ENCODE measurements at places on chromosomes 11 and 22.

DNA sequence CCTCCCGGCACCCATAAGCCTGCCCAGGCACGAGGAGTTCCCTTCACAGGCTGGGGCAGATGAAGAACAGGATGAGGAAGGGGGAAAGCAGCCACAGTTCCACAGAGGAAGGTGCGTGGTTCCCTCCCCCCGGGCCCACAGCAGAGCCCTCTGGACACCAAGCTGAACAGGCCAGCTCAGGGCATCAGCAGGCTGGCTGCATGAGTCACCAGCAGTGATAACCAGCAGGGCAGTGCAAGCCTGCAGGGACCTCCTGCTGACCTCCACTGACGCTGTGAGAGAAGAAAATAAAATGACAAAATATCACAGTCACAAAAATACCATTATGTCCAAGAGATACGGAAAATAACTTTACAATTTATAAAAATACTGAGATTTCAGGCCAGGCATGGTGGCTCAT, 11.5 kb downstream of the RTL6 start:
- no peaks in the 10 kb centered on the region for H3K4me1 ChIP-seq
- H3K36me3 ChIP-seq = no peaks in the 10 kb centered on the region
- no peak overlapping the region for H3K4me3 ChIP-seq
- no peak overlapping the region for H3K27ac ChIP-seq
- DNase-seq = no peak

GRCh38 chr11:85829172-85829571, 18.2 kb upstream of the SYTL2 start:
- no peak overlapping the region for H3K4me3 ChIP-seq
- H3K36me3 ChIP-seq = no peaks in the 10 kb centered on the region
- peaks cover 2% of the 10 kb centered on the region for H3K4me1 ChIP-seq
- no peaks in the 10 kb centered on the region for H3K27me3 ChIP-seq
- no peak for DNase-seq
- no peak overlapping the region for H3K27ac ChIP-seq

- H3K27ac ChIP-seq = no peak overlapping the region
- H3K36me3 ChIP-seq = no peaks in the 10 kb centered on the region
- H3K4me3 ChIP-seq = no peak overlapping the region
- DNase-seq = no peak
- H3K27me3 ChIP-seq = no peaks in the 10 kb centered on the region
Observed at GRCh38 chr11:35962369-35963138, 18.7 kb downstream of the LDLRAD3 start.

- H3K4me3 ChIP-seq = no peak overlapping the region
- no peaks in the 10 kb centered on the region for H3K27me3 ChIP-seq
- H3K27ac ChIP-seq = no peak overlapping the region
Observed at GRCh38 chr11:3002351-3002861, 10.3 kb upstream of the NAP1L4 start.

DNA sequence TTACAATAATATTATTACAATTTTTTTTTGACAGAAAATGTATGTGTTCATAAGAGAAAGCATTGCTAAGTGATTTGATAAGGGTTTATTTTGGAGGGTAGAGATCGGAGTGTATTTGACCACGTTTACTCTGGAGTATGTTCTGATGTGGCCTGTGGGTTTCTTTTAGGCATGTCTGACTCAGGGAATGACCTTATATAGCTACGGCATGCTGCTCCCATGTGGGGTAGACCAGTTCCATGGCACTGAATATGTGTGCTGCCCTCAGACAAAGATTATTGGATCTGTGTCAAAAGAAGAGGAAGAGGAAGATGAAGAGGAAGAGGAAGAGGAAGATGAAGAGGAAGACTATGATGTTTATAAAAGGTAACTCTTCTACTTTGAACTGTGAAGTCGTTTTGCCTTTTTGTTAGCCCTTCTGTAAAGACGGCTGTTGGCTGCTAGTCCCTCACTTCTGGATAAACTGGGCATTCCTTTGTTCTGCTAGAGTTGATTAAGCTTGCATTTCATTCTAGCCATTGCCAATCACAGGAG, 38.1 kb upstream of the ST14 start:
- no peak overlapping the region for H3K4me3 ChIP-seq
- H3K4me1 ChIP-seq = no peaks in the 10 kb centered on the region
- H3K27ac ChIP-seq = no peak overlapping the region
- H3K36me3 ChIP-seq = peaks cover 15% of the 10 kb centered on the region
- no peak for DNase-seq
